ENCODE measurements at places on chromosomes 11 and 22.

GRCh38 chr11:13834463-13834862 is 128.1 kb upstream of the SPON1 start:
- DNase-seq, result no peak

DNA sequence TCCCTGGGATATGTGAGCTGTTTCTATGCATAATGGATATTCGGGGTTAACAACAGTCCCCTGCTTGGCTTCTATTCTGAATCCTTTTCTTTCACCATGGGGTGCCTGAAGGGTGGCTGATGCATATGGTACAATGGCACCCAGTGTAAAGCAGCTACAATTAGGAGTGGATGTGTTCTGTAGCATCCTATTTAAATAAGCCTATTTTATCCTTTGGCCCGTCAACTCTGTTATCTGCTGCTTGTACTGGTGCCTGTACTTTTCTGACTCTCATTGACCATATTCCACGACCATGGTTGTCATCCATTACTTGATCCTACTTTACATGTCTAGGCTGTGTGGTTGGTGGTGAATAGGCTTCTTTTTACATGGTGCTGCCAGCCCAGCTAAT is 1.3 kb downstream of the TUG1 start:
- DNase-seq, result no peak

GRCh38 chr11:117384045-117384444 is 56.4 kb downstream of the CEP164 start:
- DNase-seq, result no peak

GRCh38 chr11:68025047-68025446 is 5.4 kb upstream of the NDUFS8 start:
- DNase-seq, result no peak

GRCh38 chr11:420054-420910 is 5.5 kb upstream of the SIGIRR start:
- no peak for DNase-seq

DNA sequence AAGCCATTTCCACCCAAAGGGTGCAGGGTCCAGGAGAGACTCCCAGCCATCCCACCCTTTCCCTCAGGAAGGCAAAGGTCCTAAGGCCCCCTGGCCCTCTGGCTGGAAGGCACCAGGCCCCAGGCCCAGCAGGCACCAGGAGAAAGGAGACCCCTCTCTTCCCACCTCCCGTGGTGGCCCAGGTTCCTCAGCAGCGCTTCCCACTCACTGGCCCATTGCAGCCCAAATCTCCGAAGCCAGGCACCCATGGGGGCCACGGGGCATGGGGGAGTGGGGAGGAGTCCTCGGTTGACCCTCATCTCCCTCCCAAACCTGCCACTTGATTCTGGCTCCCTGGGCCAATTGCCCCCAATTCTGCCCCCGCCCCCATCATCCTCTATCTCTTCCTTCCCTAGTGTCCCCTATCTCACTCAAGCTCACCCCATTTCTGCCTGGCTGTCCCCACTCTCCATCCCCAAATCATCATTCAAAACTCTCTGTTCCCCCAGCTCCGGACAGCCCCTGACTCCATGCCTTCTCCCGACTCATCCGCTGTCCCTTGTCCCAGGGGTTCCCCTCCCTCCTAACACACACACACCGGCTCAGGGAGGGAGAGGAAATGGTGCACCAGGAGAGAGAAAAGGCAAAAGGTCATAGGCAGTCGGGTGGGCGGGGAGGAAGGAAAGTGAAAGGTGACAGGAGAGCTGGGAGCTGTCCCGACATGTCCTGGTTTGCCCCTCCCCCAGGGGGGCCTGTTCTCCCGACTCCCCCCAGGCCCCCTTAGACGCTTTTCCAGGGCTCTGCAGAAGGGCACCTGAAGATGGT is 1.2 kb downstream of the LIF start:
- no peak for DNase-seq

DNA sequence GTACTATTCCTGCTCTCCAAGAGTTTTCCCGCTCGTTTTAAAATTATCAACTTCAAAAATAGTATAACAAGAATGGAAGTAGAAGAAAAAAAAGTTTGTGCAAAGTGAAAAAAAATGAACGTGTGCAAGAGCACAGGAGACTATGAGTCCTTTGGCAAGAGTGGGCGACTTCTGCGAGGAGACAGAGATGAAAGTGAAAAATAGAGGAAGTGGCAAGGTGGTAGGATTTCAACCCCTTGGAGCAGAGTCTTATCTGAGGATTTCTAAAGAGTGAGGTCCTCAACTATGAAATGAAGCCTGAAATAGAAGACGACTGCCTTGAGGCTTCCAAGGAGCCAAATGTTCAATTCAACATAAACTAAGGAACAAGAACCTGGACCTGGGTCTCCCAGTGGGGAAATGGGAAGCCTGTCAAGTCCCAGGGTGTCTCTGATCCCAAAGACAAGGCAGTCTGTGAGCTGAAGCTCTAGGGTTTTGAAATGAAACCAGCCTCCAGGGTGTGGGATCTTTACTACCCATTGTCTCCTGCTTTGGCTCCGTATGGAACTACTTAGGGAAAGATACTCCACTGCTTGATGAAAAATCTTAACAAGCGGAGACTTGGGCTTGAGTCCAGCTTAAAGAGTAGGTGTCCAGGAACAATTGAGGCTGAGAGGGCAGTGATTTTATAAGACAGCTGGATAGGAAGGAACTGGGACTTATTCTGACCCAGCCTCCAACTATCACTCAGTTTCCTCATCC is 4.8 kb downstream of the P4HA3 start:
- DNase-seq, result no peak

DNA sequence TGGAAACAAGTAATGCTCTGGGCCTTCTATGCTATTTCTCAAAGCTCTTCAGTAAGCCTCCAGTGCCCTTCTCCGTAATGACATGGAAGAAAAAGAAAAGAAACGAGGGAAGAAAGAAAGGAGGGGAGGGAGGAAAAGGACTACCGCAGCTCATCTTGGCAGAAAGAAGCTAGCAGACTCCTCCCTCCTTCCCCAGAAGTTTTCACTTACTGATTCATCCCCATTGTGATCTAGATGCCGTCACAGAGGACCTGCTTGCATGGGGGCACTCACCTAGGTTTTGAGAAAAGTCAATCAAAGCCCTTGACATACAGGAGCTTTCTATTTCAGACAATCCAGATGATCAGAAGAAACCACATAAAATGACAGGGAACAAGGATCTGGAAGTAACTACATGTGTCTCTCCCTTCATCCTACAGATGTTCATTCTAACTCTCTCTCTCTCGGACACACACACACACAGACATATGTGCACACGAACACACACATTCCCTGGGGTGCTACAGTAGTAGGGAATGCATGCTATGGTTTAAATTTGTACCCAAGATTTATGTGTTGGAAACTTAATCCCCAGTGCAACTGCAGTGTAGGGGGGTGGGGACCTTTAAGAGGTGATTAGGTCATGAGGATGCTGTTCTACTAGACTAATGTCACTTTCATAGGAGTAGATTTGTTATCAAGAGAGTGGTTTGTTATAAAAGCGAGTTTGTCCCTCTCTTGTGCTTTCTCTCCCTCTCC is 37.6 kb upstream of the RCN1 start:
- no peak for DNase-seq

- DNase-seq, result no peak
Observed at GRCh38 chr11:132126973-132127899, 756.8 kb downstream of the NTM start.

DNA sequence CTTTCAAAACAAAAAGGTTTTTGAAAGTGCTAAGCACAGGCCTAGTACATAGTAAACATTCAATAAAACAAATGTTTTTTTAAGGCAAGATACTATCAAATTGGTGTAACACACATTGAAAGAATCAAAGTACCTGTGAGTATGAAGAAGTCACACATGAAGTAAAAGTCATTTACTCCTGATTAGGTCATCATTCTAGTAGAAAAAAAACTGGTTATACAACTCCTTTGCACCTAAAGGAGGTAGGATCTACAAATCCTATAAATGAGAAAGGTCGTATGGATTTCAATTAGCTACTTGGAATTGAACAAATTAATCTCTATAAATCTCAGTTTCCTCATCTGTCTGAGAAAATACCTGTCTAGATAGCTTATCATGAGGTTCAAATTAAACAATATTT is 80.8 kb downstream of the SIK3 start:
- no peak for DNase-seq

DNA sequence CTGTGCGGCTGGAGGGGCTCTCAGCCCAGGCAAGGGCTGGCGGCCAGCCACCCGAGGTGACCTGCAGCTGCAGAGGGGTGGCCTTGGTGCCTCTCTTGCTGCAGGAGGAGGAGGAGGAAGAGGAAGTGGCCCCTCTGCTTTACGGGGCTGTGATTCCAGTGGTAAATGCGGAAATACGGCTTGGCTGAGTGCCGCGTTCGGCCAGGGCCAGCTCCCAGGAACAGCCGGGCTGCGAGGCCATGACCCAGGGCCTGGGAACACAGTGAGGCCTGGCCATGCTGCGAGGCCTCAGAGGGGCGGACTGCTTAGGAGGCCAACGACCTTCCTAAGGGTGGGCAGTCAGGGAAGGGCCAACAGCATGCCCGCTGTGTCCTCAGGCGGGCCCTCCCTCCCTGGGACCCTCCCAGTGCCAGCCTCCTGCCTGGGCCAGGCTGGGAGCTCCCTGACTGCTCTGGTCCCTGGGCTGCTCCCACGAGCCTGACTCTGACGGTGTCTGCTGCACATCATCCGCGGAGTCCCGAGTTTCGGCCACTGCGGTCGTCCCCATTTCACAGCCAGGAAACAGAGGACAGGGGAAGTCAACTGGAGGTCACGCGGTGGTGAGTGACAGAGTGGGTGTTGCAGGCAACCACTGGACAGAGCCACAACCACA is 20.8 kb upstream of the PPARA start:
- DNase-seq, result no peak

- DNase-seq, result no peak
Observed at GRCh38 chr11:15905366-15906104, 450.8 kb downstream of the SOX6 start.

- no peak for DNase-seq
Observed at GRCh38 chr11:133928628-133929059, 28.1 kb downstream of the IGSF9B start.

- DNase-seq, result no peak
Observed at GRCh38 chr11:121889931-121890330, 226.1 kb downstream of the BLID start.

DNA sequence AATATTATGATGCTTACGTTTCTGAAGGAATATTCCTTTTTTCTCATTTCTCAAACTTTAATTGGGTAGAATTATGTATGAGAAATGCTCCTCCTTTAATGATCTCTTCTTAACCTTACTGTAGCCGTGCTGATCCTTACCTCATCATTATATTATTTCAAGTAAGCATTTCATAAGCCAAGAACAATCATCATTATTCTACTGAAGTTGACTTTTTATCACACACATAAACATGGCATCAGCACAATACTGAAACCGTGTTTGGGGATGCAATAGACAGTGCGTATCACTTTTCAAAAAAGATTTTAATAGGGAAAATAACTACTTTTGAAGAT is 162.8 kb downstream of the ARHGAP42 start:
- no peak for DNase-seq

DNA sequence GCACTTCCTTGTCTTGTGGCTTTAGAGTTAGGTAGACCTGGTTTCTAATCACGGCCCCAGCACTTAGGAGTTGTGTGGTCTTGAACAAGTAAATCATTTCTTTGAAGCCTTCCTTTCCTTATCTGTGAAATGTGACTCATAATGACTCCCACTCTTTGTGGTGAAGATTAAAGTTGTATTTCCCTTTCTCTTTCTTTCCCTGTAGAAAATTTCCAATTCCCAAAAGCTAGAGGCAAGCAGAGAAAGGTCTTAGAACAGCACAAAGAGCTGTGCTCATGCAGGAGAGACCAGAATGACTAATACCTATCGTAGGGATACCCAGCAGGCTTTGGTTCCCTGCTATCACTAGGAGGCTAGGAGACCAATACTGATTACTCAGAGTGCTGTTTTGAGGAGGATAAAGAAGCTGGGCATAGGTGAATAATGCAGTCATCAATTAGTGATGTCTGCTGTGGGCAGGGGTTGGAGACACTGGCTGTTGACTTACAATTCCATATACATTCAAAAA is 270.7 kb upstream of the SYN3 start:
- no peak for DNase-seq

DNA sequence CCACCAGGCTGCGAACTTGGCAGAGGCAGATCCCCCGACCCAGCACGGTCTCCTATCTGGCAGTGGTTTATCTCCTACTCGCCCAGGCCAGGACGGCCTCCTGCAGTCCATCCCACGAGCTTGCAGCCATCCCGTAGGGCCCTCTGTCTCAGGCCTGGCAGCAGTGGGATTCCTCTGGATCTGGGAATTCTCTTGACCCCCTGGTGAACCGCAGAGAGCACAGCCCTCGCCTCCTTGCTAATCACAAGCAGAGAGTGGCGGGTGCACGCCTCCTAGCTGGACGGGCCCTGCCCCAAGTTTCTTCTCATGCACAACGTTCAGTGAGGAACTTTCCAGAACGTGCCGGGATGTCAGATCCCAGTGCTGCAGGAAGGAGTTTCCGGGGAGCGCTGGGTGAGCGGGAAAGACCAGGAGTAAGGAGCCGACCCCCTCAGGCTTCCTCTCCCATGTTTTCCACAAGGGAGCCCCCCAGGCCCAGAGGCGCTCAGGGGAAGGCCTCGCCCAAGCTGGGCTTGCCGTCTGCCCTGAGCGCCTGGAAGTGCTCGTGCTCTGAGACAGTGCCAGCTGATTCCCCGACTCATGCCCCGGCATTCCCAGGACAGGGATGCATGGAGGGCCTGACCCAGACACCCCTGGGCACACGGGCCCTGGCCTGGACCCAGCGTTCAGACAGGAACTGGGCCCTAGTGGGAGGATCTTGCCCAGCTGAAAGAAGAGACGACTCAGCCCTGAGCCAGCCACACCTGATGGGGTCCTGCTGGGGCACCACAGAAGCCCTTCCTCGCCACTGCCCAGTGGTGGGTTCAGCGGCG is 24.6 kb downstream of the IGF2 start:
- no peak for DNase-seq

- no peak for DNase-seq
Observed at GRCh38 chr11:134074346-134074745, 5.5 kb downstream of the JAM3 start.

DNA sequence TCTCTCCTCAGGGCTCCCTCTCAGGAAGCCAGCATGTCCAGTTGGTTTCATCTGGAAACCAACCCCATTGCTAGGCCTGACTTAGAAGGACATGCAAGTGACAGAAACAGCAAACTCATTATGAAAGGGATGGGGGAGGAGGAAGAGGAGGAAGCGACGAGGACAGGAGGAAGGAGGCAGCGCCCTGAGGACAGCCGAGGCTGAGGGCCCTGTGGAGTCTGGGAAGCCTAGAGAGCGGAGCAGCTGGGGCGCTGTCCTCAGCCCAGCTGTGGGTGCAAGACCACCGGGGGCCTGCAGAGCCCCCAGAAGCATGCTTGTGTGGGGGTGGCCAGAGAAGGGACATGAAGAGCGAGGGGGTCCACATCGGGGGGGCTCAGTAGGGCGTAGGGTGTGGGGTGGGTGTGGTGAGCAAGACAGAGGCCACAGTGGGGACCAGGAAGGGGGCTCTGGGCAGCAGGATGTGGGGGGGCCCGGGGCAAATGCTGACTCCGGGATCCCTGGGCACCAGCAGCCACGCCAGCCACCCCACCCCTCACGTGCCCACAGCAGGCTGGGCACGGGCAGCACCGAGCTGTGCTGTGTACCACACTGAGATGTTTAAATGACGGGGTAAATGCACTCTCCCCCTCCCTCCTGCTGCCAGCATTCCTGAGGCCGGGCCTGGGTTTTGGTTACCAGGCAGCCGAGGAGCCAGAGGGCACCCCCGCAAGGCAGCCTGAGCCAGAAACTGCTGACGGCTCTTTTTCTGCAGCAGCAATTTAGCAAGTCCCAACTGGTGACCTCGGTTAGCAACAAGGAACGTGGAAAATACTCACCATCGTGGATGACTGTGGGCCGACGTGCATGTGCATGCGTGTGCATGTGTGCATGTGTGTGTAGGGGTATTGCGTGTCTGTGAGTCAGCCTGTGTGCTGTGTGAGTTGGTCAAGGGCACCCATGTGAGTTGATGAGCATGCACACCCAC is 82.7 kb upstream of the LINC01488 start:
- no peak for DNase-seq

Measured in D721Med (cell line).